Effector CD8-positive, alpha-beta T cell (primary cell): ENCODE measurements at places on chromosomes 7 and 10.

DNA sequence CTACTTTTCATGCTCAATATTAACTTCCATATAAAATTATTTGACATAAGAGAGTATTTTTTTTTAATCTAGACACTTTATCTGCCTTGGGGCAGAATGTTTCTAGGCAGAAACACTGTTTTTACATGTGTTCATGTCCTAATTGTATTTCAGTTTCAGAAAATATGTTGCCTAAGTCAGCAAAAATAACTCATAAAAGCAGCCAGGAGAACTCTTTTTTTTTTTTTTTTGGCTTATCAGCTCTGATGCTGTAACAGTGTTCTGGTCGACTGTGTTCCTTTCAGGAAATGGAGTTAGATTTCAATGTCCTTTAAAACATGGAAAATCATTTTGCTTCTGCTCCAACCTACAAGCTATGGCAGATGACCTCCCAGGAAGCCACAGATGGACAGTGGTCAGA is 63.2 kb upstream of the OPALIN start:
- DNase-seq = no peak

- no peak for DNase-seq
Measured at GRCh38 chr7:98969386-98969785, 91.1 kb downstream of the TRRAP start.

DNA sequence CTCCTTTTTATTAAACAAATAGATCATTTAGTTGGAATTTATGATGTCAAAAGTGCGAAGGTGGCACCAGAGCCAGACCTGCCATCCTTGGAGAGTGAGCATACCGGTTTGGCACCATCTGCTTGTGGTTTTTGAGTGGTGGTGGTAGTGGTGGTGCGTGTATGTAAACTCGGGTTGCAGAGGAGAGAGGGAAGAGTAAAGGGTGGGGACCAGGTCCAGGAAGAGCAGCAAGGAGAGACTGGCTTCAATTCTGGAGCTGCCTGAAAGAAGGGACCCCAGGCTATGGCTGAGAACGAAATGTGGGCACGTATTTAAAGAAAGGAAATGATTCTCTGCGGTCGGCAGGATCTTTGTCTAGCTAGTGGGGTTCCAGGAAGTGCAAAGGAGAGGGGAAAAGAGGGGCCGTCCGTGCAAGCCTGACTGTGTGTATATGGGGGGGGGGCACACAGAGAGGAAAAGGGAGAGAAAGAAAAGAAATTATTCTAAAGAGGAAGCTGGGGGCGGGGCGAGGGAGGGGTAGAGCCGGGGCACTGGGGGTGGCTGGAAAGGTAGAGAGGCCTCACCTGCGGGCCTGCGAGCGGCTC is 448 bp upstream of the GOLGA7B start:
- peak; percentile 37 for DNase-seq

- no peak for DNase-seq
Measured at GRCh38 chr7:104946338-104946737, 67.7 kb upstream of the KMT2E start.

DNA sequence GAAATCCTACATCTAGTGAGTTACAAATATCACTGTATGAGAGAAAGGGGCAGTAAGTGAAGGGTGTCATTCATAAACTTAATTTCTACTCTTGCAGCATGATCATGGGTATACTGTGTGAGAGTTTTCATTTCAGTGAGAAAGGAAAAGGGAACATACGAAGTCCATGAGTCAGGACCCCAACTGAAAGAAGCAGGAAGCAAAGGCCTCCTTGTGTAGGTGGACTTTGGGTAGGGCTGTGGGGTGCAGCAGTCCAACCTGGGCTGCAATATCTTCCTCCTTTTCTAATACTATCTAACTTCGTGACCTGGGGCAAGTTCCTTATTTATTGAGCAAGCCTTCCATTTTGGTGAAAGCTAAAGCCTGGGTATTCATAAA is 248.2 kb upstream of the TCF7L2 start:
- no peak for DNase-seq

DNA sequence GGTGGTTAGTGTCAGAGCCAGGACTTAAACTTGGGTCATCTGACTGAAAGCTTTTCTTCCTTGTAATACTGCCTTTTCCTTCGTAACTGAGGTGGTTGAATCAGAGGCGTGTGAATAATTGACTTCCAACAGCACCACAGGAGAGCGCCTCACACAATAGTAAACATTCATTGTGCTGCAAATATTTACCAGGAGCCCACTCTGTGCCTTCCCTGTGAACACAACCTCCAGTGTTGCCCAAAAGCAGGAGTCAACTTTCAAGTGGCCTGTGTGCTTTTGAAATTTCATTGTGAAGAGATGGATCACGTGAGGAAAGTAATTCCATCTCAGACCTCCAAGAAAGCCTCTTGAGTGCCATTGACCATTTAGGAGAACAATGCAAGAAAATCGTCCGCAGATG is 60.2 kb downstream of the ADRA2A start:
- no peak for DNase-seq

GRCh38 chr10:33801705-33802104 is 467.2 kb upstream of the NRP1 start:
- no peak for DNase-seq

- no peak for DNase-seq
Measured at GRCh38 chr10:70232859-70233108, 445 bp downstream of the PPA1 start.

GRCh38 chr10:107686095-107686494 is 521.6 kb upstream of the SORCS1 start:
- no peak for DNase-seq

DNA sequence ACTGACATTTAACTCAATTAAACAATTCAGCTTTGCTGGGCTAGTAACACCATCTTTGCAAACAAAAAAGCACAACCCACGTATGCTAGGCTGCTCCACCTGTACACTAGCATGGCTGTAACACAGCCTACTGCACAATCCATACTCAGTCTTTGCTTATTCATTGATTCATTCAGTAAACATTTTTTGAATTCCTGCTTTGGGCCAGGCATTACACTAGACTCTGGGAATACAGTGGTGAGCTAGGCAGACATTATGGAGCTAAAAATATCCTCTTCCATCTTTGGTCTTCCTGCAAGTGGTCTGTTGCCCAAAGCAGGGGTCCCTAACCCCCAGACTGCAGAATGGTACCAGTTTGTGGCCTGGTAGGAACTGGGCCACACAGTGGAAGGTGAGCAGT is 9.9 kb downstream of the CNNM1 start:
- DNase-seq = no peak

- DNase-seq = no peak
Measured at GRCh38 chr10:2893158-2893845, 174.0 kb upstream of the PFKP start.

GRCh38 chr10:36254199-36254598 is 612.1 kb upstream of the FZD8 start:
- no peak for DNase-seq

GRCh38 chr10:120511165-120511564 is 54.1 kb downstream of the PLPP4 start:
- no peak for DNase-seq

GRCh38 chr7:4202954-4203353 is 479.1 kb upstream of the FOXK1 start:
- no peak for DNase-seq

DNA sequence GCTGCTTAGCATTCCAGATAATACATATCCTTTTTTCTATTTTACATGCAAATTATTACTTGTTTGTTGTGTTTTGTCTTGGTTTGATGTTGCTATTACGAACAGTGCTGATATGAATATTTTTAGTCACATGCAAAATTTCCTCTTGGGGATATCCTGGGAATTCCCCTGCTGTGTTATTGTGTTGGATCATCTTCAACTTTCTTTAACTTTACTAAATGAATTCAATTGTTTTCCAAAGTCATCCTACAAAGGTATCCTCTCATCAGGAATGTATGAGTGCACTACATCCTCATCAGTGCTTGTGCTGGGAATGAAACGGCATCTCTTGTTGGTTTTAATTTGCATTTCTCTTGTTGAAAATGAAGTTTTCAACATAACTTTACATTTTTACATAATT is 87.1 kb downstream of the AASS start:
- DNase-seq = no peak

DNA sequence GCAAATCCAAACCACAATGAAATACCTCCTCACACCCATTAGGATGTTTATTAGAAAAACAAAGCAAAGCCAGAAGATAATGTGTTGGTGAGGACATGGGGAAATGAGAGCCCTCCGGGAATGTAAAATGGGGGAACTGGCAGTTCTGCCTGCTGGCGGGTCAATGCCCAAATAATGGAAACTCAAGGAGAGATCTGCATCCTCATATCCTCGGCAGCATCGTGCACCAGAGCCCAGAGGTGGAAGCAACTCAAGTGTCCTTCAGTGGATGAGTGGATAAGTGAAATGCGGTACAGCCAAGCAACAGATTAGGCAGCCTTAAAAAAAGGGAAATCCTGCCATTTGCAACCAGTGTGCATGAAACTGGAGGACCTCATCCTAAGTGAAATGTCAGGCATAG is 325.2 kb downstream of the WDR37 start:
- DNase-seq = no peak

DNA sequence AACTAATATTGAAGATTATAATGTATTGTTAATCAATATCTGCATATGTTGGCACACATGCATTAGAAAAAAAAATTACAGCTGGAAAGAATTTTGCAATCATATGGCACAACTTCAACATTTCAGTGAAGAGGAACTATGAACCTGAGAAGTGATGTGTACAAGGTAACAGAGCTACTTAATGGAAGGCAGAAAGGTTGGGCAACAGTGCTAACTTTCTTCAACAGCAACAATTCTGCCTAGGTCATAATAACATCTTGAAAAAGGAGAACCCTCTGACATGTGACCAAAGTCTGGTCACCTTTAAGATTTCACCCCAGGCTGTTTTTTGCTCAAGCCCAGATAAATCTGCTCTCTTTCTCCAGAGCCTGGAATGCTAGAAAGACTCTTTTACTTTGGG is 47.9 kb upstream of the SKAP2 start:
- DNase-seq = no peak

GRCh38 chr7:102874166-102874829 is 38.5 kb upstream of the LRRC17 start:
- DNase-seq = no peak

- no peak for DNase-seq
Measured at GRCh38 chr7:147380926-147381325, 1209.6 kb upstream of the C7orf33 start.

DNA sequence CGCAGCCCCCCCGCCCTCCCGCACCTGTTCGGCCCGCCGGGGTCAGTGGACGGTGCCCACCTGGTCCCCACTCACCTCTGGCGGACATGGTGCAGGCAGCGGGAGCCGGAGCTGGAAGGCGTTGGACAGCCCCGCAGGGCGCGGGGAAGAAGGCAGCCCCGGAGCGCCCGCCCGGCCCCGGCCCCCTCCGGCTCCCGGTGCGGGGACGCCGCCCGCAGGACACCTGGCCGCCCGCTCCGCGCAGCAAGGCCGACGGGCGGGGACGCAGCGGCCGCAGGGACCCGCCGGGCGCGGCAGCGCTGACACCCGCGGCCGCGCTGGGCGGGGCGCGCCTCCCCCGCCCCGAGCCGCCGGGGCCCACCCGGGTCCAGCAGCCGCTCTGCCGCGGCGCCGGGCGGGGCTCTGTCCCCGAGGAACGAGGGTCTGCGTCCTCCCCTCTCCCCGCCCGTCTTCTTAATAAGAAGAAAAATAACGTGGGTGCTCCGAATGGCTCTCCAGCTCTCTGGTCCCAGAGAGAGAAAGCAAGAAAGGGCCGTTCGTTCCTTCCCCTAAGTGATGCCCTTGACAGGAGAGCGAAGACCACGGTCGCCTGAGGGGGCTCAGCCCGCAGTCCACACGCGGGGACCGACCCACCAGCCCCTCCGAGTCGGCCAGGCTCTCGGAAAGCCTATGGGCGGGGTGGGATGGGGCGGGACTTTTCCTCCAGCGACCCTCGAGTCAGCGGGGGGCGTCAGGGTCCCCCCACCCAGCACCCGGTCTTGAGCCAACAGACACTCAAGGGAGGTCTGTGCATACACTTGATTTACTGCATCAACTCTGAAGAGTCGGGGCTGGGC is 53.4 kb upstream of the FHIP2A start:
- DNase-seq = no peak

- DNase-seq = no peak
Measured at GRCh38 chr10:71068861-71069271, 143.5 kb upstream of the UNC5B start.

- DNase-seq = no peak
Measured at GRCh38 chr7:84207615-84208014, 13.0 kb upstream of the SEMA3A start.

GRCh38 chr7:140005754-140006503 is 56.8 kb downstream of the PARP12 start:
- no peak for DNase-seq
